ENCODE measurements at places on chromosomes 1 and 21.

GRCh38 chr1:116808200-116808847, 54.1 kb downstream of the CD2 start:
- DNase-seq, result no peak

- no peak for DNase-seq
Observed at GRCh38 chr1:238675221-238675620, 711.1 kb upstream of the CHRM3 start.

DNA sequence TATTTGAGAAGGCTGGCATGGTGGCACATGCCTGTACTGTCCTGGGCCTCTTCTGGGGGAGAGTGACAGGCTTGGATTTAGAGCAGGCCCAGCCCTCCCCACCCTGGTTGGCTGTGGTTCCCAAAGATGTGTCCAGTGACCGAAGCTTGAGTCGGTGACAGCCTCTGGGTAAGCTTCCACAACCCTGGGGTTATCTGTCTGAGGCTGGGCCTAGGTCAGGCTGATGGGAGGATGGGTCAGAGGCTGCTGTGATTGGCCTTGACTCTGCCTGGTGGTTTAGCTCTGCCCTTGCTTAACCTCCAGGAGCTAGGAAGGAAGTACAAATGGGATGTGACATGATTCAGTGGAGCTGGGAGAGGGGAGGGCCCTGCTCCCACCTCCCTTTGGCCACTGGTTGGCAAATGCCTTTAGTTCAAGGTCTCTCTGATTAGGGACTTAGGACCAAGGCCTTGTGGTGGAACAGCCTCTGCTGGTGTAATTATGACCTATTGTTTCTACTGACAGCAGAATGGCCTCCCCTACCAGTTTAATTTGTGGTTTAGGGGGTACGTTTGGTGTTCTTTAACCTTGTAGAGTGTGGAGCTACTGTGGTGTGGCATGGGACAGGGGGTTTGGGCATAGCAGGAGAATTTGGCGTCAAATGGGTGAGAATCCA, 16.6 kb downstream of the NUDC start:
- no peak for DNase-seq

GRCh38 chr1:202084791-202085681, 37.7 kb upstream of the GPR37L1 start:
- no peak for DNase-seq

DNA sequence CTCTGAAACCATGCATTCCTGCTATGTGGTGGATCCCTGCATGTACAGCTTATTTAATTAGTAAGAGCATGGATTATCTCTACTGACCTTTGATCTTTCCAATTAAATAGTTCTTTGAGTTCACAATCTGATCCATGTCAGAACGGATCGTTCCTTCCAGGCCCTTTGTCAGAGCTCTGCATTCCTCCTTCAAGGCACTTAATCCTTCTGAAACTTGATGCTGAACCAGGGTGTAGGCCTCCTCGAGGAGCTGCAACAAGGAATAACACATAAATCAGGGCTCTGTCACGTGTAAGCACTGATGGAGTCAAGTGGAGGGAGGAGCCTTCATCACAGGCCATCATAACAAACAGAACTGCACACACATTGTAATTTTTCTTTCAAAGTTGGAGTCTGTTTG, 68.4 kb upstream of the EDEM3 start:
- DNase-seq, result no peak

DNA sequence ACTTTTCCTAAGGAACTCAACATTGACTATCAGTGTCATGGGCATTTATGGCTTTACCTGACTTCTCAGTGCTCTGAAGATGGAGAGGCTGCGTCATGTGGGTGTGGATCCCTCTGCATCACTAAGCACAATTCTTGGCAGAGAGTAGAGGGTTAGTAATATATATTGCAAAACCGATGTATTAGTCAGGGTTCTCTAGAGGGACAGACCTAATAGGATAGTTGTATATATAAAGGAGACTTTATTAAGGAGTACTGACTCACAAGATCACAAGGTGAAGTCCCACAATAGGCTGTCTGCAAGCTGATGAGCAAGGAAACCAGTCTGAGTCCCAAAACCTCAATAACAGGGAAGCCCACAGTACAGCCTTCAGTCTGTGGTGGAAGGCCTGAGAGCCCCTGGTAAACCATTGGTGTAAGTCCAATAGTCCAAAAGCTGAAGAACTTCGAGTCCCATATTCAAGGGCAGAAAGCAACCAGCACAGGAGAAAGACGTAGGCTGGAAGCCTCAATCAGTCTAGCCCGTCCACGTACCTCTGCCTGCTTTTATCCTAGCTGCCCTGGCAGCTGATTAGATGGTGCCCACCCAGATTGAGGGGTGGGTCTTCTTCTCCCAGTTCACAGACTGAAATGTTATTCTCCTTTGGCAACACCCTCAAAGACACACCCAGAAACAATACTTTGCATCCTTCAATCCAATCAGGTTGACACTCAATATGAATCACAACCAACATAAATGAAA, 159.7 kb upstream of the NRIP1 start:
- no peak for DNase-seq

GRCh38 chr1:68149907-68150306, 82.4 kb downstream of the WLS start:
- no peak for DNase-seq

- no peak for DNase-seq
Observed at GRCh38 chr1:167763525-167764220, 41.9 kb downstream of the MPZL1 start.

DNA sequence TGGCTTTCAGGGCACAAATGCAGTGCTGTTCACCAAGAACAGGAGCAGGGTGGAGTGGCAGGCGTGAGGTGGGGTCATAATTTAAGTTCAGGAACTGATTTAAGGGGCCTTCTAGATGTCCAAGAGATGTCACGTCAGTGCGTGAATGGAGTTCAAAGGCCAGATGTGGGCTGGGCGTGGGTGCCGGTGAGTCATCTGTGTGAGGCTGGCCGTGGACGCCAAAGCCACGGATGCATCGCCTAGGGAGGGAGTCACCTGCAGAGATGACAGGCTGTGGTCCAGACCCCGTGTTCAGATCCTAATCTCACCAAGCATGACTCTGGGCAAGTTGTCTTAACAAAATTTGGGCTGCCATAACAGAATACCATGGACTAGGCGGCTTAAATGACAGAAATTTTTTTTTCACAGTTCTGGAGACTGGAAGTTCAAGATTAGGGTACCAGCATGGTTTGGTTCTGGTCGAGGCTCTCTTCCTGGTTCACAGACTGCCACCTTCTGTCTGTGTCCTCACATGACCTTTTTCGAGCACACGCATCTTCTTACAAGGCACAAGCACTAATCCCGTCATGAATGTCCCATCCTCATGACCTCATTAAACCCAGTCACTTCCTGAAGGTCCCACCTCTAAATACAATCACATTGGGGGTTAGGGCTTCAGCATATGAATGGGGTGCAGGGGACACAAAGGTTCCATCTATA, 109.6 kb downstream of the PRDM2 start:
- DNase-seq, result no peak

DNA sequence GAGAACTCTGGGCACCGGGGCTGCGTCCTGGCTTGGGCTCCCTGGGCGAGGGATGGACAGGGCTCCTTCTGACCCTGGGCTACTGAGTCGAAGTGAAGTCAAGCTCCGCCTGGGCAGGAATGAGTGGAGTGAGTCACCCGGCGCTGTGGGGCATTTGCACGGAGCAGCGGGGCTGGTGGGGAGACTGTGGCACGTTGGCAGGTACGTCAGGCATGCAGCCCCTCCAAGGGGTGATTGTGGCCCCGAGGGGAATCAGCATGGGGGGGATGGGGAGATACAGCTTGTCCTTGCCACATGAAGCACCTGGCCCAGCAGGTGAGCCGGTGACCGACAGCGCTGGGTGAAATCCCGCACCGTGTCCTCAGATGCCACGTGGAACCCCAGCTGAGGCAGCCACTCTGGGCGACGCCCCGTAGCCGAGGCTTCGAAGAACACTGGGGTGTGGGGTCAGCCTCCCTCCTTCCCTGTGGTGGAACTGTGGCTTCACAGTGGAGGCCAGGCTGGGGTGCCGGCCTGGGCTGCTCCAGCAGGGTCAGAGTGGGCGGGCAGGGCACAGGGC, 62.3 kb downstream of the COL18A1 start:
- no peak for DNase-seq

- no peak for DNase-seq
Observed at GRCh38 chr1:58950897-58951296, 167.1 kb upstream of the JUN start.

DNA sequence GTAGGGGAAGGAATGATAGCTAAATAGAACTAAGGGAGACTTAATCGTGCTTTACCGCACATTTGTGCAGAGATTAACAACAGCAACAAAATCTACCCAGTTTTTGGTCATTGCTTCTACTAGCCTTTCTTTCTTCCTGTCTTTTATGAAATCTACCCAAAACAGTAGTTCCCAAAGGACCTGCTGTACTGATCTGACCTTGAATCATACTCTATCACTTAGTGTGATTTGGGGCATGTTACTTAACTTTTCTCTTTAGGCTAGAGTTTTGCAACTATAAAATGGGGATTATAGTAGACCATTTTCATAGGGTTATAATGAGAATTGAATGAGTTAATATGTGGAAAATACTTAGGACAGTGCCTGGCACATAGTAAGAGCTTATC, 30.5 kb upstream of the MACF1 start:
- DNase-seq, result no peak

- no peak for DNase-seq
Observed at GRCh38 chr1:56222914-56223540, 356.3 kb downstream of the PLPP3 start.

DNA sequence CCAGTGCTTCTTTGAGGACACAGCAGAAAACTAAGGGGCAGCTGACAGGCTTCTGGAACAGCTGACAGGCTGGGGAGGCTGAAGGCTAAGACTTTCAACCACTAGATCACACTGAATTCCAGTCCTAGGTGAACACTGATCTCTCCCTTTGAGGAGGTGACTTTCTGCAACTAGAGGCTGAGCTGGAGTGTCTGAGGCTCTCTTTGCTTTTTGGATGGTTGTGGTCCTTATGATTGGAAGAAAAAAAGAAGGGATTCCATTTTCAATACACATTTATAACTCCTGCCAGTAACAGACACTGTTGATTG, 1.4 kb downstream of the IL6R start:
- no peak for DNase-seq

- DNase-seq, result peak; percentile 62
Observed at GRCh38 chr1:27045973-27046558, 33.4 kb upstream of the TENT5B start.

- DNase-seq, result no peak
Observed at GRCh38 chr1:72557446-72558049, 275.2 kb upstream of the NEGR1 start.

- no peak for DNase-seq
Observed at GRCh38 chr1:26184086-26184485, 6.3 kb upstream of the CATSPER4 start.

- peak; percentile 80 for DNase-seq
Observed at GRCh38 chr21:43775795-43776430, at the start of gene CSTB. Gene CSTB (minus strand): TSS chr21:43776308. CDS start chr21:43776269, 39 bp downstream.

DNA sequence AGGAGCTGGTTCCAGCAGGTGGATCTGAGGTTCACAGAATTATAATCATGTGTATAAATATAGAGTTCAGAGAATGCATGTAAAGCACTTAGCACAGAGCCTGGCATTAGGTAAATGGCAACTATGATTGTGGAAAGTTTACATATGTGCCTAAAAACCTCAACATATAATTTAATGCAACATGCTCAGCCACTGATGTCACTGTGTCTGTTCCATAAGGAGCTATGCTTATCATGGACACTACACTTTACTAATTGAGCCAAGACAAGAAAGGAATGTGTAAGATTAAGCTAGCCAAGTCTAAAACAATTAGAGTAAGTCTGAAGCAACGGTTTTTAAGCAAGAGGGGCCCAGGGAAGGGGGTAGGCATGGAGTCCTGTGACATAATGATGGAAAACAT, 61.5 kb downstream of the GNG12 start:
- DNase-seq, result no peak

DNA sequence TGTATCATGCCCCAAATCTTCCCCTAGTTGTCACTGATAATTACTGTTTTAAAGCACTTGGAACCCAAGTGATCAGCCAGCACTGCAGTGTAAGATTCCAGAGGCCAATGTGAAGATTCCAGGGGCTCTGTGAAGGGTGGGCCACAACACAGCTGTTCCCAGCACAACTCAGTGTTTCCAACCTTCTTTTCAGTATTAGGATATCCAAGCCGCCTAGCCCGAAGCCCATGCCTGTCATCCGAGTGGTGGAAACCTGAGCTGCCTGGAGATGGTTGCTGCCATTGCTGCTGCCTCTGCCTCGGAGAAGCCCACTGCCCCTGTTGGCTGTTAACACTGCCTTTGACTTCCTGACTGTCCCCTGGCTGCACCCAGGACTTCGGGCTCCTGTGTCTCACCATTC, 30.4 kb upstream of the SNX27 start:
- no peak for DNase-seq

GRCh38 chr21:44959376-44960091, 19.7 kb downstream of the SLX9 start:
- no peak for DNase-seq

- no peak for DNase-seq
Observed at GRCh38 chr1:226725897-226726267, 13.2 kb downstream of the ITPKB start.

GRCh38 chr1:24536391-24536840, 19.5 kb upstream of the NCMAP start:
- peak; percentile 27 for DNase-seq

DNA sequence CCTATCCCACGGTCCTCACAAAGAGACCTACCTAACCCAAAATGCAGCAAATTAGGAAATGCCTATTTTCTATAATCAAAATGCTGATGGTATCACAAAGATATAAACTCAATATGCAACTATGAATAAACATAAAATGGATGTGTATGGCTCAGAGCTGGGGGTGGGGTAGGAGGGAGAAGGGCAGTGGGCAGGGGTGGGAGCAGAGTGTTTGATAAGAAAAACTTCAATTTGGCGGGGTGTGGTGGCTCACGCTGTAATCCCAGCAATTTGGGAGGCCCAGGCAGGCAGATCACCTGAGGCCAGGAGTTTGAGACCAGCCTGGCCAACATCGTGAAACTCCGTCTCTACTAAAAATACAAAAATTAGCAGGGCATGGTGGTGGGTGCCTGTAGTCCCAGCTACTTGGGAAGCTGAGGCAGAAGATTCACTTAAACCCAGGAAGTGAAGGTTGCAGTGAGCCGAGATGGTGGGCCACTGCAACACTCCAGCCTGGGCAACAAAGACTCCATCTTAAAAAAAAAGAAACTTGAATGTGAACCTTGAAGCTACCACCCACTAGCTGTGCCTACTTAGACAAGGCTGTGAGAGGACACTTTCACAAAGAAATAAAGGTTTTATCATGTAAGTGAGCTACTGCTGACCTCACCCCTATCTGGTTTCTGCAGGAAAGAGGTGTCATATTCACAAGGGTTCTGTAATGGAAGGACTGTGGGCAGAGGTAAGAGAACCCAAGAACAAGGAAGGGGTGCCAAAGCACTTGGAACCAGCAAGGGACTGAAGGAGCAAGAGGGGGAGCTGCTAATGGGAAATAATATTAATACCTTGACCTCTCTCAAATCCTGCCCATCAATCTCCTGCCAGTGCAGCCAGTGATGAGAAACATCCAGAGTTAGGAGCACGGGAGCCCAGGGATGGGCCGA, 53.0 kb downstream of the HLCS start:
- DNase-seq, result no peak

DNA sequence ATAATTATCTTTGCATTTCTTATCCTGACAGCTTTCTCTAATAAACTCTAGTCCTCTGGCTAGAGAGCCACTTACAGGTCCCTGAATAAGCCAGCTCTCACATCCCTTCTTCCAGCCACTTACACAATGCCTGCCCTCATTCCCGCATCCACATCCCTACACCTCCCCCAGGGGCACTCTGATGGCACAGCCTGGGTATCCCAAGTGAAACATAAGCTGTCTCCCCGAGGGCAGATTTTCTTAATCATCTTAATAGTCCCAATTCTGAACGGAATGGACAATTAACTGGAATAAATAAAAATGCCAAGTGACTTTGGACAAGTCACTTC, 4.9 kb downstream of the RHOC start:
- no peak for DNase-seq

GRCh38 chr1:87730274-87731216, 401.9 kb downstream of the LMO4 start:
- no peak for DNase-seq
